ENCODE measurements at places on chromosomes 16 and 17.

DNA sequence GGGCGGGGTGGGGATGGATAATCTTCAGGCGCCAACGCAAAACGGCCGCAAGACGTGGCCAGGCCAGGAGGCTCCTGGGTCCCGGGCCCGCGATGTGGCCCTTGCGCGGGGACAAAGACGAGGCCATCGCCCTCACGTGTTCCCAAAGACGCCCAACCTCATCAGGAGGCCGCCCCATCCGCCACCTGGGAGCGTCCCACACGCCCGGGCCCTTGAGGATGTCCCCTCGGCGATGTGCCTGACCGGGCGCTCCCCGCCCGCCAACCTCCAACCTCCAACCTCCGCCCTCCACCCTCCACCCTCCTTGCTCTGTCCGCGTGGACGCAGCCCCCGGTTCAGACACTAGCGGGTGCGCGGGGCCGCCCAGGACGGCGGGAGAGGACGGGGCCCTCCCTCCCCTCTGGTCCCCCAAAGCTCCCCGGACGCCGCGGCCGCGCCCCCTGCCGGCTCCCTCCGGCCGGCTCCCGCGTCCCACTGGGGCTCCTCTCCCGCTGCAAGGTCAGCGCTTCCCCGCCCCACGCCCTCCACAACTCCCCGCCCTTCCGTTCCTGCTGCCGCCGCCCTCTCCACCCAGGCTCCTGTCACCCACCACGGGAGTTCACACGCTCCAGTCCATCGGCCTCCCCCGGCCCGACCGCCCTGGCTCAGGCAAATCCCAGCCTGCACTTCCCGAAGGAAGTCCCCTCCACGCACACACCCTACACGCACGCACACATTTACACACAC is 250.8 kb upstream of the RPL38 start:
- DNase-seq, result no peak

- peak; percentile 24 for DNase-seq
Observed at GRCh38 chr16:69848637-69849545, 86.8 kb downstream of the WWP2 start.

- DNase-seq, result no peak
Observed at GRCh38 chr16:598823-599739, 9.2 kb downstream of the RAB40C start.

GRCh38 chr16:54505549-54506213 is 219.1 kb upstream of the IRX3 start:
- no peak for DNase-seq

GRCh38 chr17:57284583-57284982 is 28.3 kb downstream of the MSI2 start:
- no peak for DNase-seq

DNA sequence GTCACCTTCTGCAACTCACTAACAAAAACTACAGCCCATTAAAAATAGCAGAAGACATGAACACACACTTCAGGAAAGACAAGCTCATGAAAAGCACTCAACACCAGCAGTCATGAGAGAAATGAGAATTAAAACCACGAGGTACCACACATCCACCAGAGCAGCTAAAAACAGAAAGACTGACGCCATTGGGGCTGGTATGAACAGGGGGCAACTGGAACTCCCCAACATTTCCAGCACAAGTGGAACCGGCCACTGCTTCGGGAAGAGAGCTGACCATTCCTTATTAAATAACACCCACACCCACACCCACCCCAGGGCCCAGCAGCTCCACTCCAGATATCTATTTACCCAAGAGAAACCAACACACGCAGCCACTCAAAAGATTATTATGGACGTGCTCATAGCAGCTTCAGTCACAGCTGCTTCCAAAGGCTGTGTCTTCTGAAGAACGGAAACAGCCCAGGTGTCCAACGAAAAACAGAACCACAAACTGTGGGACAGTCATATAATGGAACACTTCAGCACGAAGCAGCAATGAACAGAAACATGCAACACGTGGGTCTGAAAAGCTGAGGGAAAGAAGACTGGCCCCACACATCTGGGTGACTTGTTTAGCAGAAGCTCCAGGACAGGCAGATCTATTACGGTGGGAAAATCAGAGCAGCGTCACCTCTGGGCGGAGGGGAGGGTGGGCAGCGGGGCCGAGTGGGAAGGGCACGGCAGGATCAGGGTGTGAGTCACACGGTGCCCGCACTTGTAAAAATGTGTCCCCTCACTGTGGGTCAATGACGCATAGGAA is 41.1 kb downstream of the KLHDC4 start:
- no peak for DNase-seq

DNA sequence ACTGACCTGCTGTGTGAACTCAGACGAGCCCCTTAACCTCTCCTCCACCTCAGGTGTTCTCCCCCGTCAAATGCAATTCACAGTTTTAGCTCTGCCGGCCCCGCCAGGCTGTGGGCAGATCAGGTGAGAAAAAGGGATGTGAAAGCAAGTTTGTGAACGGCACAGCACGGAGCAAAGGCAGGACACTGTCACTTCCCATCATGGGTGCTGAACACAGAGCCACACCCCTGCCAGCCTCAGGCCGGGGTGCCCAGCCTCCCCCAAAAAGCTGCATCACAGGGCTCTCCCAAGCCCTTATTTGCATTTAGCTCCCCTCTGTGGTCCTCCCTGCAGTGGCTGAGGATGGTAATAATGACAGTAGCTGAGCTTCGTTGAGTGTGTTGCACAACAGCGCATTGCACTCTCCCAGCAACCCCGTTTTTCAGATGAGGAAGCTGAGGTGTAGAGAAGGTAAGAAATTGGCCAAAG is 88.8 kb upstream of the TNRC6C start:
- DNase-seq, result no peak

- DNase-seq, result no peak
Observed at GRCh38 chr16:50301626-50302471, 35.5 kb downstream of the ADCY7 start.

DNA sequence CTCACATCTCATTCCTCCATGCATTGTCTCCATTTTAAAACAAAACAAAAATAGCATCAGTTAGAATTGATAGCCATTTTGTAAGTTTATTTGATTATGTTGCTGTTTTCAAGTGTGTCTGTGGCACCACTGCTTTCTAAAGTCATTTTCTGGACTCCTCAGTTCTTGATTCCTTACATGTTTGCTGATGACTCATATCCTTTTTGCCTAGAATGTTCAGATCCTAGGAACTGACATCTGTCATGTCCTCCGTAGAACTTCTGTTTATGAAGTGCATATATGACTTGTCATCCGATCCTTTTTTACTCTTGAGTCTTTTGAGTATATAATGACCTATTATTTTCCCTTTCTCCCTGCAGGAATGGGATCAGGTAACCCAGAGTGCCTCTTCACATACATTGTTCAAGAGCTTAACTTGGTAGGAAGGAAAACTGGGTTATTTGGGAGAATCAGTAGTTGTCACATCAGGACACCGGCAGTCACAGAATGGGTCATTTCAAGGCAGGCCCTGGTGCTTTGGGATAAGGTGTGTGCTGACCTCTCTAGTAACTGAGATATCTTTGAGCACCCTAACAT is 69.2 kb downstream of the MAP2K4 start:
- peak; percentile 48 for DNase-seq

DNA sequence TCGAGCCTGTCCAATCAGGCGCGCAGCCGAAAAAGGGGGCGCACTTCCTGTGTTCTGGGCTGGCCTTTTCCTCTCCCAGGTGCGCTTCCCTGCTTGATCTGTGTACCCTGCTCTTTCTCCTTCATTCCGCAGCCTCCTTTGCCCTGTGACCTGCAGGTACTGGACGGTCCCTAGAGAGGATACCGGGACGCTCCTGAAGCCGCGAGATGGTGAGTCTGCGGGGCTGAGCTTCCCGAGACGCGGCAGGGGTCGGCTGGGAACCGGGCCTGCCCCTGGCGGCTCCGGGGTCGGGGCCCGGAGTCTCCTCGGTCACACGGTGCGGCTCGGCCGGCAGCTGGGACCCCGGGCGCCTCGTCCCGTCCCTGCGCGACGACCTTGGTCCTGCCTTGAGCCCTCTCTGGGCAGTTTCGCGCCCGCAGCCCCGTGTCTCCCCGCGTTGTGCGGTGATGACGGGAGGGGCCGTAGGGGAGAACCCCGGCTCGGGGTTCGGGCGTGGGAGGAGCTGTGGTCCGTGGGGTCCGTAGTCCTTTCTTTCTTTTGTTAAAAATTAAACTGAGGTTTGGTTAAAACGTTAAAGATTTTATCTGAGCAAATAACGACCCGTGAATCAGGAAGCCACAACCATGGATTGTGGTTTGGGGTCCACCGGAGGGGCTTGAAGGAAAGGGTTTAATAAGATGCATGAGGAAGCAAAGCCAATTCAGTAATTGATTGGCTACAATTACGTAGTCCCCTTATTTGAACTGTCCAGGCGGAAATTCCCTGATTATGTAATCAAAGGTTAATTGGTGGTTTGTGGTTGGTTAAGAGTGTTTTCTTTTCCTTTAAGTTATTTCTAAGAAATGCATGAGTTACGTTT is 172.8 kb upstream of the ZNF267 start:
- no peak for DNase-seq

- no peak for DNase-seq
Observed at GRCh38 chr16:6146874-6147425, 1049.4 kb upstream of the EEF2KMT start.

GRCh38 chr16:89584768-89585549 is 9.4 kb downstream of the CPNE7 start:
- no peak for DNase-seq

- no peak for DNase-seq
Observed at GRCh38 chr16:77331802-77332586, 102.8 kb downstream of the ADAMTS18 start.

DNA sequence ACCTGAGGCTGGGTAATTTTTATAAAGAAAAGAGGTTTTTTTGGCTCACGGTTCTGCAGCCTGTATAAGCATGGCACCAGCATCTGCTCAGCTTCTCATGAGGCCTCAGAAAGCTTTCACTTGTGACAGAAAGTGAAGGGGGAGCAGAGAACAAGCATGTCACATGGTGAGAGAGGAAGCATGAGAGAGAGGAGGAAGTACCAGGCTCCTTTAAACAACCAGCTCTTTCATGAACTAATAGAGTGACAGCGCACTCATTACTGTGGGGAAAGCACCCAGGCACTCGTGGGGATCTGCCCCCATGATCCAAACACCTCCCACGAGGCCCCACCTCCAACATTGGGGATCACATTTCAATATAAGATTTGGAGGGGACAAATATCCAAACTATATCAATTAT is 86.8 kb downstream of the USP32 start:
- no peak for DNase-seq

DNA sequence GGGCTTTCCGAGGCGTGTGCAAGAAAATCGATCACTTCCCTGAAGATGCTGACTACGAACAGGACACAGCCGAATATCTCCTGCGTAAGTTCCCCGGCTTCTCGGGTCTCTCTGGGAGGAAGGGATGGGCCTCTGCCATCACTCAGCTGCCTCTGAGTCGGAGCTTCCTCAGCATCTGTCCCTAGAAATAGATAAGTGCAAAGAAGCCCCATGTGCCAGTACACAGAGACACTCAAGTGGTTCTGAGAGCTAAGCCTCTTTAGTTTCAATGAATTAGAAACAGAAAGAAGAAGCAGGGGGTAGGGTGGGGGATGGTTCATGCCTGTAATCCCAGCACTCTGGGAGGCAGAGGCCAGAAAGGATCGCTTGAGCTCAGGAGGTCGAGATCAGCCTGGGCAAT is 90.6 kb downstream of the CACNG3 start:
- DNase-seq, result no peak

GRCh38 chr17:76091526-76092286 is 11.9 kb downstream of the EXOC7 start:
- no peak for DNase-seq

DNA sequence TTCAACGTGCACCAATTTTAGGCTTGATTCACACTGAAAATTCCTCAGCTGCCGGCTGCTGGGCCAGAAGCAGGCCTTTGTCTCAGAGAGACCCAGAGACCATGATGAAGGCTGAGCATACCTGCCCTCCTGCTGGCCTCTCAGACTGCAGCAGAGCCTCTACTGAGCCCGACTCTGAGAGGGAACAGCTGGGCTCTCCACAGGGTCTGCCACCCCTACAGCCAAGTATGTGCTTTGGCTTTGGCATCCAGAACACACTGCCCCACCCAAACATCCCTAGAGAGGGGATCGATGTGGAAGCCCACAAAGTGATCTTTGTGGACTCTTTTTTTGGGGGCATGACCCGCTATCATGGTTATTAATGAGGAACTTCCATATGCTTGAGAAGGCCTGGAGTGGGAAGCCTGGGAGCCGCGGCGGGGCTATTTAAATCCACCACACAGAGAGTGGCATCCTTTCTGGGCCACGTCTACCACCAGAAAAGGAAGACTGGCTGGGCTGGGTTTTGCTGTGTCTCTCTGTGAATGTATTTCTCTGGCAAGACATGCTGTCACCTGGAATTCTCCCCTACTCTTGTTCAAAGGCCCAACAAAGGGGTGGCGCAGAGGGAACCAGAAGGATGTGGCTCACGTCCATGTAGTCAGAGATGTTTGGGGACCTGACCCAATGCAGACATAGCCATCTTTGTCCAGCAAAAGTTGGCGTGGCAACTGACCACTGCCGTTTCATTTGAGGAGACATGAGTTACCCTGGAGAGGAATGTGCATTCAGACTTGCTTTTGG is 69.3 kb downstream of the GNAO1 start:
- no peak for DNase-seq

DNA sequence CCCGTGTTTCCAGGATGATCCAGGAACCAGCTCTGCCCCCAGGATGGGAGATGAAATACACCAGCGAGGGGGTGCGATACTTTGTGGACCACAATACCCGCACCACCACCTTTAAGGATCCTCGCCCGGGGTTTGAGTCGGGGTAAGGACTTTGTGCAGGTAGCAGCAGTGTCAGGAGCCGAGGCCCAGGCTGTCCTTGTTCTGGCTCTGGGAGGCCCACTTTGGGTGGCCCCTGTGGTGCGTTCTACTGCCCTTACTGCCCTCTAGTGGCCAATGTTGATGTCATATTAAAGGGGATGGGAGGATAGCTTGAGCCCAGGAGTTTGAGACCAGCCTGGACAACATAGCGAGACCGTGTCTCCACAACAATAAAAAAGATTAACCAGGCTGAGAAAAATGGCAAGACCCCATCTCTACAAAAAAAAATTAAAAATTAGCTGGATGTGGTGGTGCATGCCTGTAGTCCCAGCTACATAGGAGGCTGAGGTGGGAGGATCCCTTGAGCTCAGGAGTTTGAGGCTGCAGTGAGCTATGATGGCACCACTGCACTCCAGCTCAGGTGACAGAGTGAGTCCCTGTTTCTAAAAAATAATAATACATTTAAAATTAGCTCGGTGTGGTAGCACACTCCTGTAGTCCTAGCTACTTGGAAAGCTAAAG is 20.9 kb upstream of the CLEC18A start:
- peak; percentile 31 for DNase-seq

- peak; percentile 19 for DNase-seq
Observed at GRCh38 chr17:39916918-39917317, 1.5 kb downstream of the GSDMB start.
